ENCODE measurements at places on chromosomes 3 and 15.

DNA sequence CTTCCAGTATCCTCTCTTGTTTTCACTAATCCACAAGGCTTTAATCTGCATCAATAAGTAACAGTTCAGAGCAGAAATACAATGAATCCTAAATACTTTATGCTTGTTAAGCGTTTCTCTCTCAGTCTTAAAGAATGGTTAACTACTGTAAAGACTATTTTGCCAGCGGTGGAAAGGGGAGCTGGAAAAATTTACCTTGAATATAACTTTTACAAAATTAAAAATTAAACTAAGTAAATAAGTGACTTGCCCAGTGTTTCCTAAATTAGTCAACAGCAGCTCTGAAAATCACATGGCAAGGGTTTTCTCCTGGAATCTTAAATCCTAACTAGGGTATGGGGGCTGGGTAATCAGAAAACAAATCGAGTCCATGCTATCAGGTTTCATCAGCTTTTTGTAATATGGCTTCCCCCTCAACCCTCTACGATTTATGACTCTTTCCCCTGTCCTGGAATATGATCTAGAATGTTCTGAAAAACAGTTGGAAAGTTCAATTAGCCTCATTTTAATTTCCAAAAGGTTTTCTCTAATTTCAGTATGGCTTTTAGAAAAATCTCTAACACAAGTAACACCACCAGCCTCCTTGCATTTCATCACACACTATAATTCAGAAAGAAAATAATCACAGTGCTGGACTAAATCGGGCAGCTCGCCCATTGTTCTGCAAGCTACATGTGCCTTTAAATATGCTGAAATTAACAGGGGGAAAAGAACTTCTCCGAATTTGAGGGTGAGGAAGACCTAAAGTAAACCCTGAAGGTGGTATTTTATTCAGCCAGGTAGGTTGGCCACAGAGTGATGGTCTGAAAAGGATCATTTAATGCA lies 133.5 kb downstream of the ADAMTS9 start:
- no peak for DNase-seq

DNA sequence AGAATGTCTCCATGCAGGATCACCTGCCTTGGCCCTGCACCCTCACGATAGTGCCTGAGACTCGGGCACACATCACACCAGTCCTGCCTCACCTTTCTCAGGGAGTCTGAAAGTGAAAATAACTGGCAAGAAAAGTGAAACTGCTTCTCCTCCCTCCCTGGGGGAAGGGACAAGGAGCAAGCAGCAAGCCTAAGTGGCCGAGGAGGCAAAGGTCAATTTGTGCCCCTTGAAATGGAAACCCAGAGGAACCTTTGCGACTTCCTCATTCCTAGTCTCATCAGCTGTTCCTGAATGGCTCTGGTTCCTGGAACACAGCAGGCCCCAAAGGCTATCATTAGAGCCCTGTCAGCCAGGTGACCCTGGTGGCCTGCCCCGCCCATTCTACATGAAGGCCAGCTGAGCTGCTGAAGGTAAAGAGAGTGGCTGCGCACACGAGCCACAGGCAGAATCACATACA lies 28.0 kb upstream of the SLCO2A1 start:
- DNase-seq, result no peak

DNA sequence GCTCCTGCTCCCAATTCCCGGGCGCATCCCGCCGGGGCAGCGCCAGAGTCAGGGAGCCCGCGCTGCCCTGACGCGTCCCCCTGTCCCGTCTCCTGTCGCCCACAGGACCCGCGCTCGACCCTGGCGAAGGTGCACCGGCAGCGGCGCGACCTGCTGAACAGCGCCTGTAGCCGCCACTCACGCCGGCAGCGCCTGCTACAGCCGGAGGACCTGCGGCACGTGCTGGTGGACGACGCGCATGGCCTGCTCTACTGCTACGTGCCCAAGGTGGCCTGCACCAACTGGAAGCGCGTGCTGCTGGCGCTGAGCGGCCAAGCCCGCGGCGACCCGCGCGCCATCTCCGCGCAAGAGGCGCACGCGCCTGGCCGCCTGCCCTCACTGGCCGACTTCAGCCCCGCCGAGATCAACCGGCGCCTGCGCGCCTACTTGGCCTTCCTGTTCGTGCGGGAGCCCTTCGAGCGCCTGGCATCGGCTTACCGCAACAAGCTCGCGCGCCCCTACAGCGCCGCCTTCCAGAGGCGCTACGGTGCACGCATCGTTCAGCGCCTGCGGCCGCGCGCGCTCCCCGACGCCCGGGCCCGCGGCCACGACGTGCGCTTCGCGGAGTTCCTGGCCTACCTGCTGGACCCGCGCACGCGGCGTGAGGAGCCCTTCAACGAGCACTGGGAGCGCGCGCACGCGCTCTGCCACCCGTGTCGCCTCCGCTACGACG lies 16.9 kb downstream of the C3orf22 start:
- DNase-seq, result peak; percentile 7

GRCh38 chr15:89761929-89762328 lies 10.9 kb upstream of the MESP1 start:
- no peak for DNase-seq

DNA sequence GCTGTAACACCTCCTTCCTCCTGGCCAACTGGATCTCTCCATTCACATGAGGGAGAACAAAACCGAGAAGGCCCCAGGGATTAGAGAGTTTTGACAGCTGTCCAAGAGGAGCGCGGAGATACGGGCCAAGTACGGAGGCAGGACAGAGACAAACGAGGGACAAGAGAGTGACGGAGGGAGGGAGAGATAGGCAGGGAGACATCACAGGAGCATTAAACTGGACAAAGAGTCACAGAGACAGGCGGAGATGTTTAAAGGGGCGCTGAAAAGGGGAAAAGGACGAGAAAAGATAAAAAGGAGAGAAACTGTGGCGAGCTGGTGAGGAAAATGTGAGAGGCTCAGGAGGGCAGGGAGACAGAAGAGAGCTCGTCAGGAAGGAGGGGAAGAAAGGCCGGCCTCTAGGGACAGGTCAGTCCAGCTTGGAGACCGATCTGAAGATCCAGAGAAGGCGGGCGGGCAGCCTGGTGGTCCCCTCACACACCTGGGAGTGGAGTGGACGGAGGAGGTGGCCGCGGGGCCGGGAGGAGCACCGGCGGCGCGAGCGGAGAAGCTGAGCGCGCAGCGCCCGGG lies 40.5 kb upstream of the ROPN1 start:
- no peak for DNase-seq

DNA sequence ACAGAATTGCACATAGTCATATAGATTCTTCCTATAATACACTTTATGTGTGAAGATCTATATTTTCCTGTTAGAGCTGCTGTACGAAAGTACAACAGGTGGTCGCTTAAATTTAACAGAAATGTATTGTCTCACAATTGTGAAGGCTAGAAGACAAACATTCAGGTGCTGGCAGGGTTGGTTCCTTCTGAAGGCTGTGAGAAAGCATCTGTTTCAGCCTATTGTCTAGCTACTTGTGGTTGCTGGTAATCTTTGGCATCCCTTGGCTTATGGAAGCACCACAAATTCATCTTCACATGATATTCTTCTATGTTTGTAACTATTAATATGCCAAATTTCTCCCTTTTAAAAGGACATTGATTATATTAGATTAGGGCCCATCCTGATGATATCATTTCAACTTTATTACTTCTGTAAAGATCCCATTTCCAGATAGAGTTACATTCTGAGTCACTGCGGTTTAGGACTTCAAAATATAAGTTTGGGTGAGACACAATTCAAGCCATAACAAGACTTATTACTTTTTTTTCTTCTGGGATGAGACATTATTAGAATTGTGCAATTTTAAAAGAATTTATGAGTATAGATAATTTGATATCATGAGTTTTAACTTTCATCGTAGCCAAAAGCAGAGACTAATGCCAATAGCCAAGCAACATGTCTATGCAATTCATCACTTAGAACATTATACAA lies 248.1 kb upstream of the BCHE start:
- DNase-seq, result no peak

DNA sequence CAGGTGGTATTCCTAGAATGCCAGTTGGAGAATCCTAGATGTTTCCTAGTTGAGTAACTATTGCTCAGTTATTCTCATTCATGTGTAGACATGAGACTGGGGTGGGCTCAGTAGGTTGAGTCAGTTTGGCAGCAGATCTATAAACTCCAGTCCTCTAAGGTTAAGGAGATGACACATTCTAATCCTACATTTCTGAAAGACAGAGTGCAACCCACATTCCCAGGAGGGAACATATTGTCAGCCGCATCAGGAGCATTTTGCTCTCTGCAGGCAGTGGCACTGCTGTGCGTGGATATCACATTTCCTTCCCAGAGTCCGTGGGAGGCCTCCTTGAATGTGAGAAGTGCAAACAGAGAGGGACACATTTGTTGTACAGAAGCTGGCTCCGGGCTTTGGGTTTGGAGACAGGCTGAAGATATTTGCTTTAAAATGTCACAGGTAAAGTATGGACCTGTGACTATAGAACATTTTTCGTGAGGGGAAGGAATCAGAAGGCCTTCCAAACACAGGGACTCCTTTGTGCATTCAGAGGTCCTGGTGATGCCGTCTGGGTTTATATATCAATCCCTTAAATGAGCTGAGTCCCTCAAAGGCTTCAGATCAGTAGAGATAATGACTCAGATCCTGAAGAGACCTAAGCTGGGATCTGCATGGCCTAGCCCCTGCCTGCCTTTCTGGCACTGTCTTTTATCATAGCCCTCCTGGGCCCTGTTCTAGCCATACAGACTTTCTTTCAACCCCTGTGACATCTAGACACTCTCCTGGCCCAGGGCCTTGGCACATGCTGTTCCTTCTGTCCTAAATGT lies 156.5 kb downstream of the CADPS start:
- DNase-seq, result no peak

DNA sequence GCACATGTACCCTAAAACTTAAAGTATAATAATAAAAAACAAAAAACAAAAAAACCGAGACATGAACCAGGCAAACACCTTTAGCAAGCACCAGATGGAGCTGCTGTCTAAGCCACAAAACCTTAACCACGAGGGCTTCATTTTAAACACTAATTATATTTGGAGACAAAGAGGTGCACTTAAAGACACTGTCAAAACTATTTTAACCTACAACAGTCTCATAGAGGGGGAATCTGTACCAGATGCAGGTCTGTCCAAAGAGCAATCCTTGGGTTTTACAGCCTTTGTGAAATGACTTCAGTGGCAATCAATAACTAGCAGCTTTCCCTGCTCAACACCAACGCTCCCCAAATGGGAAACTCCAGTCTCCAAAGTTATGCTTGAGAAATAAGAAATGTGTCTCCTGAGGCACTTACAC lies 115.7 kb upstream of the TSPAN3 start:
- no peak for DNase-seq

DNA sequence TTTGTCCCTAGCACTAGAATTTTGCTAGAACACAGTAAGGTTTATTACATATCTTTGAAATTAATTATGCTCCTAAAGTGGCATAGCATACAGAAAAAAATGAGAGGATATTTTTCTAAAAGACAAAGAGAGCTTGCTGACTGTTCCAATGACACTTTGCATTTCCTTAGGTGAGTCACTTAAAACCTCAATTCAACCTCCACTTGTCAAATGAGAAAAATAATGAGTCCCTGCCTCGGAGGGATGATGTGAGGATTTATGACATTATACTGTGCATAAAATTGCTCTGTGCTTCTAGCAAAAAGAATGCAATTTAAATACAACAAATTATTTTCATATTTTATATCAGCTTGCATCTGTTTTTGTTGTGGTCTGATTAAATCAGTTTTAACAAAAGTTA lies 1417.0 kb upstream of the ALCAM start:
- no peak for DNase-seq

DNA sequence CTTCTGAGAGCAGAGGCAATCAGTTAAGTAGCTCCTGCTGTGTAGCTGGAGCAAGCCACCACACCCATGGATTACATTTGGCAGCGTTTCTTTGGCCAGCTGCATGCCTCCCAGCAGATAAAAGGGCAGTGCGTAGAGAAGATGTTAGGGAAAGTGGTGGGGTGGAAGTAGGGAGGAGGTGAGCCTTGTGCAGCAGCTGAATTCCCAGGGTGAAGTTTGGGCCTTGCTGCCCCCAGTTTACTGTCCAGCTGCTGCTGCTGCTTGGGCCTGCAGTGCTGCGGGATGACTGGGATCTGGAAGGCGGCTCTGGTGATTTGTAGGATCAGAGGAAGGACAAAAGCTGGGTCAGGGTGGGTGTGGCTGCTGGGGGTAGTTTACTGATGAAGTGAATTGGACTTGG lies 318.7 kb upstream of the C2CD4B start:
- DNase-seq, result no peak

GRCh38 chr3:45895686-45896468 lies 9.5 kb downstream of the CCR9 start:
- DNase-seq, result no peak

- DNase-seq, result no peak
These were observed 89.5 kb downstream of the ITPR1 start for GRCh38 chr3:4582624-4583023.

GRCh38 chr3:55427739-55428138 lies 59.4 kb downstream of the WNT5A start:
- no peak for DNase-seq

GRCh38 chr3:184005941-184006507 lies 11.7 kb downstream of the ABCC5 start:
- DNase-seq, result no peak

DNA sequence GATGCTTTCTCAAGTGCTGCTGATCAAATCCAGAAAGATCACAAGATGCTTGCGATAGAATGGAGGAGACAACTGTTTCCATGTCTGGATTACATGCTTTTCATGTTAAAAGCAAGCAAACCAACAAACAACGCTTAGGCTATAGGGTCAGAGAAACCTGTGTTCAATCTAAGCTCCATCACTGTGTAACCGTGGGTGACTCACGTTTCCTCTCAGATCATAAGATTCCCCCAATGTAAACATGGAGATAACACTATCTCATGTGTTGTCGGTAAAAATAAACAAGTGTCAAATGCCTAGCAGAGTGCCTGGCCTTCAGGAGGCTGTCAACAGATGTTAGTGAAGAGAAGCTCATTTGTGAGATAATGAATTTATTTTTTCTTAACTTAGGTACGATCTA lies 907.8 kb downstream of the NTRK3 start:
- DNase-seq, result no peak

- DNase-seq, result no peak
These were observed 3.4 kb downstream of the IGF1R start for GRCh38 chr15:98651581-98652220.

DNA sequence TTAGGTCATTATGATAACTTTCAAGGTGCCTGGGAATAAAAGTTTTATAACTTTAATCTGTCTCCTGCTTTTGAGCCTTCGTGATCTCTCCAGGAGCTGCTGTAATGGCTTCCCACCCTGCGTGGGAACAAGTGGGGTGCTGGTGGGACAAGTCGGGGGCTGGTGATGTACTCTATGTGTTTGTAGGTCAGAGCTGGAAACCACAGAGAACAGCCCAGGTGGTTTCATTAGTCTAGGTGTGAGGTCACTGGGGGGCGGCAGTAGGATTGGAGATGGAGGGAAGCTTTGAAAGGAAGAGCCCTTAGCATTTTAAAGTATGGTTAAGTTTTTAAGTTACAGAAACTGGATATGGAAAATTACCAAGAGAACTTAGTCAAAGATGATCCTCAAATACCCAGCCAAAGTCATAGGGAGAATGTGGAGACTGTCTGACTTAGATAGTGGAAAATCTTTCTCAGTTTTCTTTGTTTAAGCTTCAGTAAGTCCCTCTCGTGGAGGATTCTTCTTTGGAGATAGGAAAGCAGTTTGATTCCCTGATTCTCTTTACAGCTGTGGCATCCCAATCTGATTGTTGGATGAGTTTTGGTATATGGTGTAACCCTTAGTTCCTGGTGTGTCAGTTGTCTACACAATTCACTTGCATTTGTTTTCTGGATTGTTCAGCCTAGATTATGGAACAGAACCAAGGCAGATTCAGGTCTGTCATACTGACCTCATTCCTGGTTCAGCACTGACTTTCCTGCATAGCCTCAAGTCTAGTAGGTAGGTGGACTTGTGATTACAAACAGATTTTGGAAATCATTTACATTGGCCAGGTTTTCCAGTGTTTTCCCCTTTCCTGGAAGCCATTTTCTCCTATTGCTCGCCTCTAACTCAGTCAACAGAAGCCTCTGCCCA lies 115.6 kb downstream of the FNDC3B start:
- DNase-seq, result no peak

Data from progenitor cell of endocrine pancreas (in vitro differentiated cells).